ENCODE measurements at places on chromosomes 5 and 9. TPM values are rescaled to one million over a fixed set of nuclear protein-coding genes. Genes with fewer than 3 reads are reported as not detected.
A peak's percentile ranks its signal among the peaks of the same experiment; 100 is the strongest.

DNA sequence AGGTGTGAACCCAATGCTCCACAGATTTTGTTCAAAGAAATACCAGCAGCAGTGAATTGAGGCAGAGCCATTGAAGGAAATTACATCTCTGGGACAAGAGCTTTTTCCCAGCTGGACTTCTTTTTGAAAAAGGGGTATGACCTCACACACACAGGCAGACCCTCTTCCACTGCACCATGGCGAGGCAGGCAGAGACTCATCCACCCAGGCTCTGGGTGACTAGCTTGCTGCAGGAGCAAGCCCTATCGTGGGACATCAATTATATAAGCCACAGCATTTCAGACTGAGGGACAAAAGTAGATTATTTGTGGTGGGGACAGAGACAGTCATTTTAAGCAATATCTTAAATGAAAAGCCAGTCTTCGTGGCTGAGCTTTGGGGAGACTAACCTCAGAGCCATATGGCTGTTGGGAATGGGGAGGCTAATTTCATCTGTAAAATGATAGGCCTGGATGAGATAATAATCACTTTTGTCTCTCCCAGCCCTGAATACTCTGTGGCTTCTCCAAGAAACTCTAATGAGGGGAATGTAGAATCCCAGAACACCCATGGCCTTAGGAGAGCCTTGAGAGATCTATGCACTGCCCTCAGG lies 113.1 kb upstream of the TNC start:
- H3K36me3 ChIP-seq: no peaks in the 10 kb centered on the region
- no peak overlapping the region for H3K27ac ChIP-seq
- no peaks in the 10 kb centered on the region for H3K27me3 ChIP-seq
- no peak overlapping the region for H3K4me3 ChIP-seq
- no peak for DNase-seq

DNA sequence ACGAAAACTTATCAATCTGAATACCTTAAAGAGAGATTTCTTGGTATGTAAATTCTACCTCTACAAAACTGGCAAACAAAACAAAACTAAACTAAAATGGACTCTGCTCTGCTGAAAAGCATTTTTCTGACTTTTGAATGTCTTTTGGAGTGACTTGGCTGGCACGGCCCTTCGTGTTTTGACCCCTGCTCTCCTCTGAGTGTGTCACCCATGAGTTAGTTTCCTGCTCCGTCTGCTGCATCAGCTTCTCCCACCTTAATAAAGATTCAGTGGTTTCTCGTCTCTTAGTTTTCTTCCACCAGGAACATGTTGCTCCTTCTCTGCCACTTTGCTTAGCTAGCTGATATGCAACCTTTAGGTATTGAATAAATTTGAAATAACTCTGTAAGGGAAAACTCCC lies 1084.0 kb upstream of the CDH18 start:
- H3K36me3 ChIP-seq: no peaks in the 10 kb centered on the region
- no peak overlapping the region for H3K27ac ChIP-seq
- DNase-seq: no peak
- no peaks in the 10 kb centered on the region for H3K4me1 ChIP-seq
- H3K4me3 ChIP-seq: no peak overlapping the region

GRCh38 chr5:76583163-76584047 lies 39.8 kb downstream of the F2RL2 start:
- no peaks in the 10 kb centered on the region for H3K36me3 ChIP-seq
- H3K27ac ChIP-seq: peak overlapping the region; percentile 24
- no peaks in the 10 kb centered on the region for H3K27me3 ChIP-seq

DNA sequence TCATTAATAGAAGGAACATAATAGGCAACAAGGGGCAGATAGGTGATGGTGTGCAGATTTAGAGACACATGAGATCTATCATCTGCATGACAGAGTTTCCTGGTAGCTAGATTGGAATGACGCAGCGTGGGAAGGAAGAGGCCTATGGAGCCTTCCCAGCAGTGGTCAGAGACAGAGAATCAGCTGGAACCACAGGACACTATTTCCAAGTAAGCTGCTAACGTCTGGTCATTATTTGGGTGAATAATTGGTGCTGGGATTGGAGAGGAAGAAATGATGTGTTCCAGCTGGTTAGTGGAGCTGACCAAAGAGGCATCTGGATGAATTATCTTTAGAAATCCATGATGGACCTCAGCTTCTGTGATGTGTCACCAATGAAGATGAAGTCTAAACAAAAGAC lies 91.2 kb upstream of the PRR16 start:
- no peak overlapping the region for H3K27ac ChIP-seq
- DNase-seq: no peak
- no peaks in the 10 kb centered on the region for H3K27me3 ChIP-seq

DNA sequence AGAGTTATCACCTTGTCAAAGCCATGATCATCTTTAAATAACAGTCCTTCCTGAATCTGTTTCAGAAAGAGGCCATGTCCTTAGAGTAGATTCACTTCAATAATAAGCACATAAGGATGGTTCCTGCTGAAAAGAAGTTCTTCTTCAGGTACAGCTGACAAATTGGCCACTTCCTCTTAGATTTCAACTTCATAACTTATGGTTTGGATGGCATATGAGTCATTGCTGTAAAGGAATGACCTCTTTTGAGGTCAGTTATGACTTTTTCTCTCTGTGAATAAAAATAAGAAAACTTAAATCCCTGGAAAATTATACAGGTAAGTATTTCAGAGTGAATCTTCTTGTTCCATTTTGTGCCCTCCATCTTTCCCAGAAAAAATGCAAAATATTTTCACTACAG lies 555.3 kb upstream of the ZNF462 start:
- no peak for DNase-seq
- no peaks in the 10 kb centered on the region for H3K4me1 ChIP-seq
- no peak overlapping the region for H3K4me3 ChIP-seq
- no peak overlapping the region for H3K27ac ChIP-seq

DNA sequence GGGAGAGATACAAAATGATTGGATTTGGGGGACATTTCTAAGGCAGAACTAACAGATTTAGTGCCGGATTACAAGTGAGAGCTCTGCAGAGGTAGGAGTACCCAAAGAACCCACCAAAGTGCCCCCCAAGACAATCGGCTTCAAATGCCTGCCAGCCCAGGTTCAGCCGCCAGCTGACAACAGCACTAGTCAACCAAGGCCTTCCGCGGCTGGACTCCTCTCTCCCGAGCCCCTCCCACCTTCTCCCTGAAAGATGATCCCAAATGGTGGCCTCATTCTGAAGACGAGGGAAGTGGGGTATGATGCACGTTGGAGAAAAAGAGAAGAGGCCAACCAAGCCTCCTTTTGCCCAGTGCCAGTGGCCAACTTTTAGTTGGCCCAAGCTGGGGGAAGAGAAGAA lies 210.4 kb upstream of the SLC30A5 start:
- H3K27me3 ChIP-seq: no peaks in the 10 kb centered on the region
- no peak overlapping the region for H3K27ac ChIP-seq
- H3K4me1 ChIP-seq: no peaks in the 10 kb centered on the region

The CCDC192 gene
- not detected for total RNA-seq

The ACSL6 gene
- total RNA-seq: 0.41 TPM

Data from transverse colon (tissue), 4 donors.